ENCODE measurements at places on chromosomes 2 and 18. TPM values are rescaled to one million over a fixed set of nuclear protein-coding genes. Genes with fewer than 3 reads are reported as not detected.

Gene INPP5D
- 4.2 TPM for total RNA-seq

Gene UNC50
- total RNA-seq = 21.4 TPM

Gene FOXD4L1
- total RNA-seq = 0.15 TPM

Gene CD226
- total RNA-seq = 1.8 TPM

Gene DNAH6
- total RNA-seq = not detected

Gene ZNF521
- 6.5 TPM for total RNA-seq

Gene PMAIP1
- total RNA-seq = 0.43 TPM

Gene POTEE
- total RNA-seq = not detected

GRCh38 chr18:31040686-31041270 is 1.8 kb downstream of the DSC3 start:
- DNase-seq = no peak
- no peaks in the 10 kb centered on the region for H3K4me1 ChIP-seq
- no peak overlapping the region for H3K27ac ChIP-seq
- no peak overlapping the region for H3K4me3 ChIP-seq
- peaks cover 23% of the 10 kb centered on the region for H3K27me3 ChIP-seq
- no peaks in the 10 kb centered on the region for H3K36me3 ChIP-seq

GRCh38 chr2:8144785-8145184 is 537.1 kb upstream of the ID2 start:
- no peak overlapping the region for H3K27ac ChIP-seq
- H3K36me3 ChIP-seq = no peaks in the 10 kb centered on the region
- peaks cover 5% of the 10 kb centered on the region for H3K4me1 ChIP-seq

- no peaks in the 10 kb centered on the region for H3K4me1 ChIP-seq
- peak overlapping the region; percentile 25 for H3K4me3 ChIP-seq
- H3K36me3 ChIP-seq = no peaks in the 10 kb centered on the region
- H3K27ac ChIP-seq = no peak overlapping the region
- peaks cover 4% of the 10 kb centered on the region for H3K27me3 ChIP-seq
- DNase-seq = peak; percentile 70
Observed at GRCh38 chr18:80171054-80171872, 62.2 kb downstream of the ADNP2 start.

DNA sequence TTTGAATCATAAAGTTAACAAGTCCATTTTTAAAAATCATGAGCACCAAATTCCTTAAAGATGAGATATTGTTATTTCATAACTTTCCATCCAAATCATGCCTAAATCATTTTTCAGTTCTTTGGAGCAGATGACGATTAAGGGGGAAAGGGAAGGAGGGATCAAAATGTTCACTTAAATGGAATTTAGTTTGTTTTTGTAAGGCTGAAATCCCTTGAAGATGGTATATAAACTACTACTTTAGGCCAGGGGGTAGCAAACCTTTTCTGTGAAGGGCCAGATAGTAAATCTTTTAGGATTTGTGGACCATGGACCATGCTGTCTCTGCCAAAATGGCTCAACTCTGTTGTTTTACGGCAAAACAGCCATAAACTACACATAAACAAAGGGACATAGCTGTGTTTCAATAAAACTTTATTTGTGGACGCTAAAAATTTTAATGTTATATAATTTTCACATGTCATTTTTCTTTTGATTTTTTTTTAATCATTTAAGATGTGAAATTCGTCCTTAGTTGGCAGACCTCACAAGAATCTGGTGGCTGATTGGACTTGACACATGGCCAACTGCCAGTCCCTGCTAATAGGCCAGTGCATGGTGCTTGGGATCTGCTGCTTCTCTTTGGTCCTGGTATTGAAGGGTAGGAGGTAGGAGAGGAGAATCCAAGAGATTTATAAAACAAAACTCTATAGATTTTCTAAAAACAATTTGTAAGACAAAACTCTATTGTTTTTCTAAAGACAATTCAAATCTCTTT is 52.0 kb upstream of the RTN4 start:
- peak overlapping the region; percentile 56 for H3K27ac ChIP-seq
- peaks cover 31% of the 10 kb centered on the region for H3K4me1 ChIP-seq
- H3K36me3 ChIP-seq = no peaks in the 10 kb centered on the region
- H3K27me3 ChIP-seq = no peaks in the 10 kb centered on the region
- no peak overlapping the region for H3K4me3 ChIP-seq

GRCh38 chr2:150468350-150468960 is 19.0 kb downstream of the RND3 start:
- no peak overlapping the region for H3K4me3 ChIP-seq
- peaks cover 8% of the 10 kb centered on the region for H3K4me1 ChIP-seq
- H3K36me3 ChIP-seq = peaks cover 3% of the 10 kb centered on the region
- no peak overlapping the region for H3K27ac ChIP-seq
- no peaks in the 10 kb centered on the region for H3K27me3 ChIP-seq
- no peak for DNase-seq

- H3K4me3 ChIP-seq = no peak overlapping the region
- H3K27ac ChIP-seq = no peak overlapping the region
- no peaks in the 10 kb centered on the region for H3K36me3 ChIP-seq
- no peaks in the 10 kb centered on the region for H3K4me1 ChIP-seq
Observed at GRCh38 chr18:27164905-27165304, 20.2 kb downstream of the CHST9 start.

GRCh38 chr2:60416221-60417008 is 137.0 kb downstream of the BCL11A start:
- H3K4me1 ChIP-seq = peaks cover 4% of the 10 kb centered on the region
- no peaks in the 10 kb centered on the region for H3K36me3 ChIP-seq
- no peak overlapping the region for H3K4me3 ChIP-seq

DNA sequence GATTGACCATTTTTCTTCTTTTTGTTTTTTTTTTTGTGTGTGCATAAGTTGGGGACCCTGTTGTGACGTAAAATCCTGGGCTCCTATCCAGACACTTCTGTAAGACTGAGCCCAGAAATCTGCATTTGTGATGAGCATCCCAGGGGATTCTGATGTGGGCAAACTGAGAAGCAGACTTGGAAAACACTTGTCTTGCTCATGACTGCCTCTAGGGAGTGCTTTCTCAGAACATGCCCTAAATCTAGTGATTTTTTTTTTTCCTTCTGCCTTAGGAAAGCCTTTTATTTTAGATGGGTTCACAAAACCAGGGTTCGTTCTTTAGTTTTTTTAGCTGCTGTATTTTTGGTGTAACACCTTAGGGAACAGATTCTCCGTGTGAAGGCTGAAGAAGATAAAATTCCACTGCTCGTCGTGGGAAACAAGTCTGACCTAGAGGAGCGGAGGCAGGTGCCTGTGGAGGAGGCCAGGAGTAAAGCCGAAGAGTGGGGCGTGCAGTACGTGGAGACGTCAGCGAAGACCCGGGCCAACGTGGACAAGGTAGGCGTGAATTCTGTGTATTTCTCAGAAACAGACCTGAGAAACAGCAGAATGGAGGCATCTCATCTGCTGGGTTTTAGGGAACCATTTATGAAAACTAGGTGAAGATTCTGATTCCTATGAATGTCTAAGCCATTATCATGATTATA is 36.7 kb downstream of the RALB start:
- H3K36me3 ChIP-seq = peaks cover 47% of the 10 kb centered on the region
- H3K27me3 ChIP-seq = peaks cover 1% of the 10 kb centered on the region
- no peak for DNase-seq
- H3K27ac ChIP-seq = no peak overlapping the region
- no peak overlapping the region for H3K4me3 ChIP-seq
- H3K4me1 ChIP-seq = no peaks in the 10 kb centered on the region

DNA sequence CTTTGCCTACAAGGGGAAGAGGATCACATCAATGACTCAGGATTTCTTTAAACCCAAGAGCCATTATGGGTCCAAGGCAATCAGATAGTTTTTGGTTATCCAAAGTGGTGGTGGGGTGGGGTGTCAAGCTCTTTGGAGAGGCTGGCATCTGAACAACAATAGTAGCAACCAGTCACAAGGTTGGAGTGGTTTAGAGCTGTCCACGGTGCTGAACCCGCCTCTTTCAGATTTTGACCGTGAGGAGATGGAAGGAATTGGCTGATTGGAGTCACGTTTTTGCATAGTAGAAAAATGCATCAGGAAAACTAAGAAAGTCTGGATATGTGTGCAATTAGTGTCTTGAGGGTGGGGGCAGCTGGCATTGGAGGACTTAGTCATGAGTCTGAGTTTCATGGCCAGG is 159.9 kb downstream of the LOXHD1 start:
- no peaks in the 10 kb centered on the region for H3K36me3 ChIP-seq
- H3K4me1 ChIP-seq = no peaks in the 10 kb centered on the region
- no peak overlapping the region for H3K27ac ChIP-seq
- no peak for DNase-seq
- no peak overlapping the region for H3K4me3 ChIP-seq

GRCh38 chr2:199704358-199705238 is 146.4 kb downstream of the FTCDNL1 start:
- no peaks in the 10 kb centered on the region for H3K27me3 ChIP-seq
- no peak for DNase-seq
- no peaks in the 10 kb centered on the region for H3K36me3 ChIP-seq
- H3K27ac ChIP-seq = no peak overlapping the region
- H3K4me1 ChIP-seq = no peaks in the 10 kb centered on the region
